ENCODE measurements at places on chromosomes 1 and 21.

- no peak for DNase-seq
Observed at GRCh38 chr21:28427394-28428022, 565.2 kb downstream of the LTN1 start.

- no peak for DNase-seq
Observed at GRCh38 chr1:21175324-21175669, 1.4 kb downstream of the EIF4G3 start.

DNA sequence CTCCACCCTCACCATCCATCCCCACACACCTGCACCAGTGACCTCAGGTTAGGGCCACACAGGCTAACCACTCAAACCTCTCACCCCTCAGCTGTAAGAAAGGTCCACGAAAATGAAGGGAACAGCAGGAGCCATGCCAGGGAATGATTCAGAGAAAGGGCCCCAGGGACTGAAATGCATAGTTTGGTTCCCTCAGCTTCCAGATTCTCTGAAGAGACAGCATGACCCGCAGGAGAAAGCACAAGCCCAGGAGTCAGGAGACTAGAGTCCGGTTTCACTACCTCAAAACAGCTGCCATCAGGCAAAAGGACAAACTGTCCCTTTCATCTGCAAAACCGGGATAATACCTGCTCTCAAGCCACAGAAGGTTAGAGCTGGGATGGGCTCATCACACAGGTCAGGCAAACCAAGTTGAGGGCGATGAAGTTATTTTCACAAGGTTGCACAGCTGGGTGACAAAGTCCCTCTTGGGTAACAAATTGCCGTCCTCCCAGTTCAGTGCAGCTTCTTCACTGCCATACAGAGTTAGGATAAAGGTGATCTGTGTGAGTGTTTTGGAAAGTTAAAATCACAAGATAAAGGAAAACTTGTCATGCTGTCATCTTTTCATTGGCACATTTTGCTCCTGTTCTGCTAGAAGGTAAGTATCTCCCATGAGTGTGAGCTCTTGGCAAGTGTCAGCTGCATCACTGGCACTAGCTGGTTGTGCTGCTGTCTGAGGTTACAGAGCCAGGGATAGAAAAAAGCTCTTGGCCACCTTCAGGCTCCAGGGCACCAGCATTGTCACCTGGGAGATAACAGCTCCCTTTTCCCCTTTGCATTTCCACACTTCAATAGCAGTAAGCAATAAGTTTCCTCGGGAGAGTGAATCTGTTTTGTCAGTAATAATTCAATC, 120.4 kb downstream of the KCNH1 start:
- DNase-seq, result no peak

DNA sequence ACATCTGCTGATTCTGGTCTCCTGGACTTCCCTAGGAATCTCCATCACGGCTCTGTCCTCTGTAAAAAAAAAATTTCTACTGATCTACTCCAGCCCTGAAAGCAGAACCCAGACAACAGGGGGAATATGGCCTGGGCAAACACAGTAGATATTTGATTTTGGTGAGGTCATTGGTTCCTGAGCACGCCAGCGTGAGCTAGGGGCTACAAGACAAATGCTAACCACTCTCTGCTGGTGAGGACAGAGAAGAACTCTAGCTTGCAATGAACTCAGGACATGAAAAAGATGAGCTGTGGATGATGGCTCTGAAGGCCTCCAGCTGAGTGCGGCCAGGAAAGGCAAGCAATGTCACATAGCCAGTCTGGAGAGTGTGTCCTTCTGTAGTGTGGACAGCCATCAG, 17.2 kb upstream of the FYB2 start:
- no peak for DNase-seq

DNA sequence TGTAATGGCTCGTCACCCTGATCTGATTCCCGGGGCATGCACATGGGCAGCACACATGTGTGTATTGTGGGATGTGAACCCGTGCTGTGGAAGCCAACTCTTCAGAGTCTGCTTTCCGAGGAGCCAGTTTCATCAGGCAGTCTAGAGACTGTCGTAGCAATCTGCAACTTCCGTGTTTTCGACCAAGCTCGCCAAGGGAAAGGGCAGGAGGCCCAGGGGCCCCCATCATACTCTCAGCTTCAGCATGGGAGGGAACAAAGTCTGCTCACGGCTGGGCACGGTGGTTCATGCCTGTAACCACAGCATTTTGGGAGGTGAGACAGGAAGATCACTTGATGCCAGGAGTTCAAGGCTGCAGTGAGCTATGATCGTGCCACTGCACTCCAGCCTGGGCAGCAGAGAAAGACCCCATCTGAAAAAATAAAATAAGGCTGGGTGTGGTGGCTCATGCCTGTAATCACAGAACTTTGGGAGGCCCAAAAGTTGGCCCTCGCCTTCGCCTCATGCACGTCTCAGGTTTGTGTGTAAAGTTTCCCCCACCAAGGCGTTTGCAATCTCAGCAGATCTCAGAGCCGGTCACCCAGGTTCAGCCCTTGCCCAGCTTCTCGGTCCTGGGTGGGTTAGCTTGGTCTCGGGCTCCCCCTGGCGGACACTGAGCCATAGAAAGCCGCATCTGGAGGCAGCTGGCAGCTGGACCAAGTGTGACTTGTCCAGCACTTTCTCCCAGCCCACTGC, 48.5 kb upstream of the SLC25A33 start:
- peak; percentile 82 for DNase-seq

GRCh38 chr21:42665484-42665883, 12.1 kb downstream of the PDE9A start:
- DNase-seq, result no peak

Measured in GM23338 (cell line).